HEK293T (cell line): ENCODE measurements at places on chromosomes 12 and 14.

GRCh38 chr12:6952863-6953441, 1.8 kb downstream of the PTPN6 start:
- DNase-seq: no peak

DNA sequence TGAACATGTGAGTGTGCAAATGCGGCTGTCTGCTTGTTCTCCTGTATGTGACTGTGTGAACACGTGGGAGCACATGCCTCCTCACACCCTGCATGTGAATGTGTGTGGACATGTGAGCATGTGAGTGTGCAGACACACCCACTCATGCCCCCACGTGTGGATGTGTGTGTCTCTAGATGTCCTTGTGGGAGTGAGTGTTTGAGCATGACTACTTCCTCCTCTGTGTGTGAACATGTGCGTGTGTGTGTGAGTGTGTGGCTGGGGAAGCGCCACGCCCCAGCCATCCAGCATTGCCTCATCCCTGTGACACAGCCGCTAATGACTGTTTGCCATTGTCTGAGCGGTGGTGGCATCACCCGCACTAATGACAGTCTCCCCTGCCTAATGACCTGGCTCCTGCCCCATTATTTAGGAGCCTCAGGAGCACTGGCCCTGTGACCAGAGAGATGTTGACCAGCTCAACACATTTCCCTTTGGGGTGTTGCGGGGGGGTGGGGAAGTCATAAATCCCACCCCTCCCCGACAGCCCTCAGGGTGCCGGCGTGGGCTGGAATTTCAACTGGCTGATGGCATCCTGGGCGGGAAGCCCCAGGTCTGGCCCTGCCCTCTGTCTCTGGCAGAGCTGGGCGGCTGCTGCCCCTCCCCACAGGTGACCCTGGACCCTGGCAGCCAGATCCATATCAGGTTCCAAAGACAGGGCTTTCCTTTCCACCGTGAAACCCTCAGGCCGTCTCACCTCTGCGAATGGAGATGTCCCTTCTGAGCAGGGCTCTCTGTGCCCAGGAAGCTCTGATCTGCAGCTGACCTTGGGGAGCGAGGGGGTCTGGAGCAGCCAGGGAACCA, 11.5 kb upstream of the KRT80 start:
- no peak for DNase-seq

GRCh38 chr14:104786726-104787675, 8.5 kb downstream of the AKT1 start:
- no peak for DNase-seq

DNA sequence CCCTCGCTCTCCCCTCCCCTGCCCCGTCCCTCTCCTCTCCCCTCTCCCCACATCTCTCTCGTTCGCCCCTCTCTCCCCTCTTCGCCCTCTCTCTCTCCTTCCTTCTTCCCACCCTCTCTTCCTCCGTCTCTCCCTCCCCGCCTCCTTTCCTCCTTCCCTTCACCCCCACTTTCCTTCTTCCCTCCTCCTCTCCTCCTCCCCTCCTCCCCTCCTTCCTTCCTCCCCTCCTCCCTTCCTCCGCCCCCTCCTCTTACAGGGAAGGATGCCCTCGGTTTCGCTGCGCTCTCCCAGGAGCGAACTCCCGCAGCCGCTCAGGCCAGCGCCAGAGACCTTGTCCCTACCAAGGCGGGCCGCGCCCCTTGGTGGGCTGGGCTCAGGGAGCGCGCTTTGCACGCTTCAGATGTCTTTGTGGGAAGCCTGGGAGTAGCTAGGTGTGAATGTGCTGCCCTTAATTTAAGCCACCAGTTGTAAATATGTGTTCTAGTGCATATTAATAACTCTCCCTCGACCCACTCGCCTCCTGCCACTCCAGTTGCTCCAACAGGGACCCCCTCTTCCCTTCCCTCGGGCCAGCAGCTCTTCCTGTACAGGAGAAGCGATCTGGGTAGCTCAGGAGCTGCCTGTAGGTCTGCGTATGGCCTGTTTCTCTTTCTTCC, 13.3 kb upstream of the MAP3K9 start:
- DNase-seq: peak; percentile 61

GRCh38 chr12:24034160-24034559, 84.7 kb upstream of the SOX5 start:
- DNase-seq: no peak

- no peak for DNase-seq
Measured at GRCh38 chr12:78931466-78931990, 67.0 kb downstream of the SYT1 start.

DNA sequence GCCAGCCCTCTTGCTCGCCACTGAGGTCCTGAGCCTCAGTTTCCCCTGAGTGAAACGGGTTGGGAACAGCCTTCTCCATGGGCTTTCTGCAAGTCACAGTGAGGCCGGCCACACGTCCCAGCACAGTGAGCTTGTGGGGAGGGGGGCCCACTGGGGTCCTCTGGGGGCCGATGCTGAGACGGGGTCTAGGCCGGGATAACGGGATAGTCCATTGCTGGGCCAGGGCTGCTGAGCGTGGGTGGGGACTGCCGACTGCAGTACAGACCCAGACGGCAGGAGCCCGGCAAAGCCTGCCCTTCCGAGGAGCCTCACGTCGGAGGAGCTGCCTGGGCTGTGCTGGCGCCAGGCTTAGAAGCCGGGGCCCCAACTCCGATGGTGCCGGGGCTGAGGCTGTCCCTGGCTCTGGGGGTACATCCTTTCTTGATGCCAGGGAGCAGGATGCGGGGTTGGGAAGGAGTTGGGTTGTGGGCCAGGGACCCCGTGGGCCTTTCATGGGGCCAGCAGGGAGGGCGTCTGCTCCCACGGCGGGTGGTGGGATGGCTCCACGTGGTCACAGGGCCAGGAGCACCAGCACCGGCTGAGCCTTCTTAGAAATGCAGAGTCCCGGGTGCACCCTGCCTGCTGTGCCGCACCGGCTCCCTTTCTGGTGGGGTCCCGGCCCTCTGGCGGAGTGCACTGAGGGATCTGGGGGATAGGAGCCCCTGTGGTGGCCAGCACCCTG, 24.2 kb downstream of the NOC4L start:
- DNase-seq: no peak

GRCh38 chr14:65495196-65495595, 82.7 kb downstream of the FUT8 start:
- no peak for DNase-seq

GRCh38 chr14:68396461-68396860, 396.4 kb downstream of the ZFP36L1 start:
- DNase-seq: no peak

DNA sequence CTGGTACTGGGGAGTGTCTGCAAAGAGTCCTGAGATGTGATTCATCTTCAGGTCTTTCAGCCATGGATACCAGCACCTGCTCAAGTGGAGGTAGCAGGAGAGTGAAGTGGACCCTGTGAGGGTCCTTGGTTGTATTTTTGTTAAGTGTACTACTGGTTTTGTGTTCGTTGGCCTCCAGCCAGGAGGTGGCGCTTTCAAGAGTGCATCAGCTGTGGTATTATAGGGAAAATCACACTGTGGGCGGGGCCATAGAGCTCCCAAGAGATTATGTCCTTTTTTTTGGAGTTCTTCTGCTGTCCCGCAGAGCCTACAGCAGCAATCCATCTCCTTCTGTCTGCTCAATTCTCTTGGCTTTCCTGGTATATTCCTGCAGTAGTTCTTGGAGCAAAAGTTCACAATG, 66.8 kb downstream of the SPATA7 start:
- no peak for DNase-seq

DNA sequence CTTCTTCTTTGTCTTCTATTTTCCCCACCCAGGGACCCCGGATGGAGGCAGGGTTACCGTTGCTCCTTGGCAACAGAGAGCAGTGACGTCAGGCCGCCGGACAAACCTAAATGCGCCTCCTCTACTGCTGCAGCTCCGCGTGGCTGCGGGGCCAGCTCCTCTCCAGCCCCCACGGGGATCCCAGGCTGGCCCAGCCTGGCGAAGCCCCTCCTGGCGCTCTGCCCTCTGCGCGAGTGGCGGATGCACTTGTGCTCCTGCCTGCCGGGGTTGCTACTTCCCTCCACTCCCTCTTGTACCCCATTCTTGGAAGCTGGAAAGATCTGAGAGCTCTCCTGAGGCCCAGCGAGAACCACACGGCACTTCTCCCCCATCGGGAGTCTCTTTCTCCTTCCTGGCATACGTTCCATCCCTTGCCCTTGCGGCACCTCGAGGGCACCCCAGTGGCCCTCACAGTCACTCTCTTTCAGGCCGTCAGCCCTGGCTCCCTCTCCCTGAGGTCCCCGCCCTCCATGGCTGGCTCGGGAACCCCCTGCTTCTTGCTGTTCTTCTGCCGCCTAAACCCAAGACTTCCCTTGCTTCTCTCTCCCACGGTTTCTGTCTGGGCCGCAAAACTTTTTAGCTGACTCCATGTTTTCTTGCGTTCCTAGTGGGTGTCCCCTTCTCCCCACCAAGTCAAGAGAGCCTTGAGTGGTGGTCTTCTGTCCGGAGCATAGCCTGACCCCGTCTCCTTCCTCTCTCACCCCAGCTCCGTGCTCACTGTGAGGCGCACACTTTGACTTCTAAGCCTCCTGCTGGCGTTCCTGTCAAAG, 121.7 kb downstream of the PAPOLA start:
- no peak for DNase-seq

DNA sequence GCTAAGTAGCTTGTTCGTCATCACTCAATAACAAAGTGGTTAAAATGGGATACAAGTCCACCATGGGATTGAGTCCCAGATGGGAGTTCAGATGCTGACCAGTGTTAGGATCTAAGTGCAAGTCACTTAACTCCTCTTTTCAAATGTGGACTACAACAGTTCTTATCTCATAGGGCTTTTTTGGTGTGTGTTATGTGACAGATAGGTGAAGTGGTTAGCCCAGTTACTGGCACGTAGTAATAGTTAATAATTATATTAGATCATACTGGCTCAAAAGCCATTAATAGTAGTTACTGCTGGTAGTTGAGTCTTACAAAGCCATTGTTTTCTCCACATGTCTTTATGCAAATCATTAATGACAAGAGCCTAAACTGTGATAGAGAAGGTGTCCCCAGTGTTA, 73.2 kb downstream of the RCOR1 start:
- DNase-seq: no peak

DNA sequence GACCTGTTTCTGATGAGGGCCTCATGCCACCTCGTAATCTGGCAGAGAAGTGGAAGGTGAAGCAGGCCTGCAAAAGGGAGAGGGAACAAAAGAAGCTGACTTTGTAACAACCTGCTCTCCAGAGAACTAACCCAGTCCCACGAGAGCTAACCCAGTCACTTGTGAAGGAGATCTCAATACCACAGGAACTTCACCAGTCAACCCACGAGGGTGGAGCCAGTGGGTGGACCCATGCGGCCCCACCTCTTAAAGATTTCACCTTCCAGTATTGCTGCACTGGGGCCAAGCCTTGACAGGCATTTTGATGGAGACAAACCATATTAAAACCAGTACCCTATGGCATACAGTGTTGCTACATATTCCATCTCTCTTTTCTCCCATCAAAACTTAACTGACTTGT, 55.1 kb downstream of the SERPINA10 start:
- DNase-seq: no peak

DNA sequence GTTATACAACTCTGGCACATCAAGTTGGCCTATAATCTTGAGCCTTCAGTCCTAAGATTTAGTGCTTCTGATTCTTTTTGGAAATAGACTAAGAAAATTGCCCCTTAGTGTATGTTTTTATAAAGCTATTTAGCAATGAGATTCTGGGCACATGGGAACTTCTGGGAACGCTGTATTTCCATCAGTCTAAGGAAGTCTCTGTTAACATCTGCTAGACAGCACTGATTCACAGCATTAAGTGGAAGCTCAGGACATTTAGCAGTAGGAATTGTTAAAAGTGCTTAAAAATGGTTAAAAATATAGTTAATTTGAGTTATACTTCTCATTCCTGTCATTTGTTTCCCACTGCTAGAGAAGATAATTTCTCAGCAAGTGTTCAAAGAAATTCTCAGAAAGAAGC, 579.1 kb downstream of the SLC16A7 start:
- DNase-seq: no peak

- no peak for DNase-seq
Measured at GRCh38 chr14:104925214-104925854, 655 bp downstream of the PLD4 start.

GRCh38 chr12:130620281-130620680, 95.8 kb downstream of the RIMBP2 start:
- DNase-seq: no peak

- DNase-seq: no peak
Measured at GRCh38 chr12:32761716-32762115, 6.0 kb upstream of the YARS2 start.

DNA sequence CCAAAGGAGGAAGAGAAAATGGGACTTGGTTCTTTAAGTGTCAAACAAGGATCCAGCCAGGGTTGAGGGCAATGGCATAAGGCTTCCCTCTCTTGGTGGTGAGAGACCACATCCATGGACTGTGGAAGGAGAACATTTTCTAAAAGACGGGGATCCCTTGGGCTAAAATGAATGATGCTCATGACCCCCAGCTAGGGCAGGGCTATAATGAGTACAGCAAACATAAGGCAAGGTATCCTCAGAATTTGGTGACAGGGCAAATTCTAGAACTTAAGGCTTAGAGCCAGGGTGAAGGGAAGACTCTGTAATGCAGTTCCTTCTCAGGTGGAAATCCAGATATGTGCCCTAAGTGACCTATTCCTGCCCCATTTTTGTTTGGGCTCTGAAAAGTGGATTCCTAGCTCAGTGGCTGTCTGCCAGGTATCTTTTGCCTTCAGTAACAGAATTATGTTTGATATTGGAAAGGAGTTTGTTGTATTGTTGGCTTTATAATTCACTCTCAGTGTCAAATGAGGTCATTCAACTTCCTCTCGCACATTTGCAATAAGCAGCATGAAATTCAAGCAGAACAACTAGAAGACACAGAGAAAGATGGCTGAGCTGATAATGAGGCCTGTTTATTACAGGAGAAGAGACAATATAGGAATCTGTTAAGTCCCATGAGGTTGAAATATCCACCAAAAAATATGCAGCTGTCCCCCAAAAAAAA, 76.8 kb downstream of the DAD1 start:
- no peak for DNase-seq

DNA sequence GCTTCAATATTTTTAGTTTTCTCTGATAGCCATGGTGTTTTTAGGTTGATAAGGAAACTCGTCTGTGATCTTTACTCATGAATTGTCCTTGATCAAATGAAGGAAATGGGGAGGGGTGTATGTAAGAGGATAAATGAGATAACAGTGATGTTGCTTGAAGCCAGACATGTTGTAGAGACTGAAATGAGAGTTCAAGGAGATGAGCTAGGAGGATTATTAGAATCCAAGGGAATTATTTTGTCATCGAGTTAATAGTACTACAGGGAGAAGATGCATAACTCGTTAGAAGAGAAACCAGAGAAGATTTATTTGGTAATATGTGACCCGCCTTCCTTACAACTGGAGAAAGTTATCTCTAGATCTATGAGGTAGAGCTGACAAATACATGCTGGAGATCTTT, 371.3 kb upstream of the DDHD1 start:
- no peak for DNase-seq

GRCh38 chr14:95040708-95041476, 116.4 kb downstream of the DICER1 start:
- DNase-seq: no peak

GRCh38 chr12:126083926-126084325, 1018.7 kb downstream of the AACS start:
- DNase-seq: no peak

- no peak for DNase-seq
Measured at GRCh38 chr14:24053548-24054323, 1.9 kb downstream of the CARMIL3 start.
